ENCODE measurements at places on chromosomes 5 and 9. TPM values are rescaled to one million over a fixed set of nuclear protein-coding genes. Genes with fewer than 3 reads are reported as not detected.
A peak's percentile ranks its signal among the peaks of the same experiment; 100 is the strongest.

DNA sequence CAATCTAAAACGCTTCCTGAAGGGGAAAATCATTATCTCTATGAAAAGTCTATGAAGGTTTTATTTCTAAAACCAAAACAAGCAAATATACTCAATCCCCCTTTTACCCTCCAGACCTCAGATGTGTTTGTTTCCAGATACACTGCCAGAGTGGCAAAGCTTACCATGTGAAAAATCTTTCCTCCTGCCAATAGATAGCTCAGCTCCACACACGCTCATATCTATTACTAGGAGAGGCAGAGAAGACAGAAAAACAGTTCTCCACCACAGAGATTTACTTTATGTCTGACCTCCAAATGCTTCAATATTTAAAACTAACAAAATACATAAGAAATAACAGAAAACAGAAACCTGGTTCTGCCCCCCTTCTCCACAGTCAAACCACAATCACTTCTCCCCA lies 7.0 kb downstream of the IRX2 start:
- H3K4me1 ChIP-seq: peaks cover 3% of the 10 kb centered on the region
- peaks cover 75% of the 10 kb centered on the region for H3K27me3 ChIP-seq
- no peak overlapping the region for H3K4me3 ChIP-seq

DNA sequence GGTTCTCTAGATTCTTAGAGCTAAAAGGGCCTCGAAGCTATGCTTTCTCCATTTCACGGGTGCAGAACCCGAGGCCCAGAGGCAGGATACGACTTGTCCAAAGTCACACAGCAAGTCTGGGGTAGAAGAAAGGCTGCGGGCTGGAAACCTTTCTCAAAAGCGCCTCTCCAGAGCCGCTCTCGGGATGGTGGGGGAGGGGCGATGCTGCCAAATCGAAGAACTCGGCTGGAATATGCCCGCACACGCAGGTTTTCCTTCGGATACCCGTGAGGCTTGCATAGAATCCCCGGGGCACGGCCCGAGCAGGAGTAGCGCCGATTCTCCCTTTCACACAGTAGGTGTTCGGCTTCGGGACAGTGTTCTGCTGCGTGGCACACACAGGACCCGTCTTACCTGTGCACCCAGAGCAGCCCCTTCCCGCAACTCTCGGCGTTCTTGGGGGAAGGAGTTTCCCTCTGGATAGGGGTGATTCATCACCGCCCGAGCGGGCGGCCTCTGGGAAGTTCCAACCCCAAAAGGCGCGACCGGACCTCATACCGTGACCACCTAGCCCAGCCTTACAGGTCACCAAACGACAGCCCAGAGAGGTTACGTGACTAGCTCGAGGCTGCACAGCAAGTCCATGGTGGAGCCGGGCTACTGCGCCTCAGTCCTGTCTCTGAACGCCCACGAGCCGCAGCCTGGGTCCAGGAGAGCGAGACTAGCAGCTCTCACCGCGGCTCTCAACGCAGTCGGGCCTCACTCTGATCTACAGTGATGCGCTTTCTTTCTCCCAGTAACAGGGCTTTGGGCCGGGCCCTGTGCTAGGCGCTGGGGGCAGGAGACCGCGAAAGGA lies 4.1 kb downstream of the PAX5 start:
- DNase-seq: no peak
- H3K27ac ChIP-seq: no peak overlapping the region
- H3K27me3 ChIP-seq: peaks cover 98% of the 10 kb centered on the region

DNA sequence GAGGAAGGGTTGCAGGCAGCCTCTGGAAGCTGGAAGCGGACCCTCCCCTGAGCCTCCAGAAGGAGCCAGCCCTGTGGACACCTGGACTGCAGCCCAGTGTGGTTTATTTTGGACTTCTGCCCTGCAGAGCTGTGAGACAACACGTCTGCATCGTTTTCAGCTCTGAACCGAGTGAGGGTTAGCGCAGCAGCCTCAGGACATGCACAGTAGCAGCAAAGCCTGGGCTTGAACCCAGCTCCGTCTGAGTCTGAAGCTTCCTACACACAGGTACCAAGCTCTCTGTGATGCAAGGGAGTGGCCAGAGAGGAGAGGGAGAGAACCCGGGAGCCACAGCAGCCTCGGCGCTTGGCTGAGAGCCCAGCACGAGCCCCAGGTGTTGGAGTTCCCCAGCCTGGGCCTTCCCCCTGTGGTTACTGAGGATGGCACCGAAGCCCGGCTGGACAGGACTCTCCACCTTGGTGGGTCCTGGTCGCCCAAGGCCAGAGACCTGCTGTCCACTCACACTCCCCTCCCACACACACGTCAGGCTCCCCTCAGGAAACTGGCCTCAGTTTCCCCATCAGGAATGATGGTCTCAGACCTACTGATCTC lies 128.2 kb downstream of the OLFM1 start:
- peaks cover 5% of the 10 kb centered on the region for H3K27me3 ChIP-seq
- H3K27ac ChIP-seq: no peak overlapping the region
- no peak for DNase-seq

RBM22 gene
- total RNA-seq: 98.2 TPM

GNA14 gene
- not detected for total RNA-seq

DNA sequence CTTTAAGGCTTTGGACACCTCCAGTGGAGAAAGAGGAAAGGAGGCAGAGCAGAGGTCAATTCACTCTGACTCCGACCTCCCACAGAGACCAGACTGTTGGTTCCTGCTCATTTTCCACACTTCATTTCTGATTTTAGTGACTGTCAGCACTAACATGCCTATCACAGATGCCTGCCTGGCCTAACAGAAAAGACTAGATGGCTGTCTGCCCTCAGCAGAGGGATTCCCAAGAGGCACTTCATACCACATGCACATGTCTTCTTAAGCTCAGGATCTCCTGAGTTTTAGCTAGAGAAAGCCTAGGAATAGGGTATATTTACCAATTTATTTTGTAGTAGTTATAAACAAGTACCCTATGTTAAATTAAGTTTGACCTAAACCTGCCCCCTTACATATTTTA lies 336.0 kb downstream of the ENC1 start:
- H3K27me3 ChIP-seq: no peaks in the 10 kb centered on the region
- no peak overlapping the region for H3K4me3 ChIP-seq
- no peaks in the 10 kb centered on the region for H3K4me1 ChIP-seq
- no peaks in the 10 kb centered on the region for H3K36me3 ChIP-seq
- H3K27ac ChIP-seq: no peak overlapping the region
- DNase-seq: no peak

DNA sequence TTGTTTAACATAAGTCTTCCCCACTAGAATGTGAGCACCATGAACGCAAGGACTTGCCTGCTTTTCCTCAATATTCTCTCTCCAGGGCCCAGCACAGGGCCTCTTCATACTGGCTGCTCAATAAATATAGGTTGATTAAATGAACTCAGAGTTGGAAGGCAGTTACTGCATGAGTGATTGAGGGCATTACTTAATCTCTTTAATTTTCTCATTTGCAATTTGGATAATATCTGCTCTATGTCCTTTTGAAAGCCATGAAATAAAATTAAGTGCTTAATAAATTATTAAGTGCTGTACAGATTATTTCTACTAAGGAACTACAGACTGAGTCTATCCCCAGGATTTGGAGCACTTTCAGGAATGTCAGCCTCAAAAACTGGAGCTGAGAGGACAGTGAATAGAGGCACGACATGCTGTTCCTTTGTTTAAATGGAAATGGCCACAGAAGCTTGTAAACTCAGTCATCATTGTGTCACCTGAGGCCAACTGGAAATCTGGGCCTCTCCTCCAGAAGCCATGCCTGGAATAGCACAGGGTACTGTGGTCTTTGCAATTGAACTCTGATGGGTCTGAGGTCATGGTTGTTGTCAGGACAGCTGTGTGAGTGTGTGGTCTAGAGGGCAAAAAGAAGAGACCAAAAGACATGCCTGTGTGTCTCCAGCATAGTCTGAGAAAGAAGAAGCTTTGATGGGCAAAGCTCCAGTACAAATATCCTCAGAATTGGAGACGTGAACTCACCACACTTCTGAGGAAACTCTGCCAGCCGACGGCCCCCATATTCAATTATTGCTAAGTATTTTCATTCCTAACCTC lies 86.1 kb downstream of the SH3TC2 start:
- DNase-seq: no peak
- no peak overlapping the region for H3K27ac ChIP-seq
- no peak overlapping the region for H3K4me3 ChIP-seq

GARIN3 gene
- not detected for total RNA-seq

SPINK4 gene
- not detected for total RNA-seq

DNA sequence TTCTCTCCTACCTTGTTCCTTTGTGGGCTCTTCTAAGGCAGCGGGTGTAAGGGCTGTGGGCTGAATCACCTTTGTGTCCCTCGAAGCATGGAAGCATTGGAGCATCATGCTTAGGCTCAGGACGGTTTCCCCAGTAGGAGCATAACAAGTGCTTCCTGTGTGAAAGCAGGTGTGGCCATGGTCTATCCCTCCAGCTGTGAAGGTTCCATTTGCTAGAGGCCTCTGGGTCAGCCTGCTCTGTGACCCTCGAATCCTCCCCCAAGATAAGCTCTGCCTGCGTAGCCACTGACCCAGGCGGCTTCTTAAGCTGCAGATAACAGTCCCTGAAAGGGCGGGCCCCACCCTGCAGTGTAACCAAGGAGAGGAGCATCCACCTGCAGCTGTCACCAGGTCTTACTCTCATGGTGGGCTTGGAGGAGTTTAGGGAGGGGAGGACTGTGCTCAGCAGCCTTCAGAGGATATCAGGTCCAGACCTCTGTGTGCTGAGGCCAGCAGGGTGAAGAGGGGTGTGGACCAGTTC lies 8.4 kb upstream of the NDST1 start:
- H3K4me3 ChIP-seq: no peak overlapping the region
- H3K36me3 ChIP-seq: no peaks in the 10 kb centered on the region
- no peak overlapping the region for H3K27ac ChIP-seq
- no peaks in the 10 kb centered on the region for H3K4me1 ChIP-seq
- DNase-seq: no peak
- no peaks in the 10 kb centered on the region for H3K27me3 ChIP-seq

GADD45G gene
- total RNA-seq: 16.1 TPM

GRCh38 chr5:115686051-115686737 lies 60.4 kb upstream of the TMED7 start:
- H3K27ac ChIP-seq: no peak overlapping the region
- peaks cover 3% of the 10 kb centered on the region for H3K27me3 ChIP-seq
- H3K36me3 ChIP-seq: no peaks in the 10 kb centered on the region

- peaks cover 45% of the 10 kb centered on the region for H3K36me3 ChIP-seq
- no peaks in the 10 kb centered on the region for H3K27me3 ChIP-seq
- DNase-seq: no peak
- peak overlapping the region; percentile 94 for H3K4me3 ChIP-seq
- H3K27ac ChIP-seq: peak overlapping the region; percentile 81
- peaks cover 80% of the 10 kb centered on the region for H3K4me1 ChIP-seq
These were observed 971 bp downstream of the PHYKPL start for GRCh38 chr5:178231539-178232123.

ZNF354C gene
- total RNA-seq: 2.9 TPM

DNA sequence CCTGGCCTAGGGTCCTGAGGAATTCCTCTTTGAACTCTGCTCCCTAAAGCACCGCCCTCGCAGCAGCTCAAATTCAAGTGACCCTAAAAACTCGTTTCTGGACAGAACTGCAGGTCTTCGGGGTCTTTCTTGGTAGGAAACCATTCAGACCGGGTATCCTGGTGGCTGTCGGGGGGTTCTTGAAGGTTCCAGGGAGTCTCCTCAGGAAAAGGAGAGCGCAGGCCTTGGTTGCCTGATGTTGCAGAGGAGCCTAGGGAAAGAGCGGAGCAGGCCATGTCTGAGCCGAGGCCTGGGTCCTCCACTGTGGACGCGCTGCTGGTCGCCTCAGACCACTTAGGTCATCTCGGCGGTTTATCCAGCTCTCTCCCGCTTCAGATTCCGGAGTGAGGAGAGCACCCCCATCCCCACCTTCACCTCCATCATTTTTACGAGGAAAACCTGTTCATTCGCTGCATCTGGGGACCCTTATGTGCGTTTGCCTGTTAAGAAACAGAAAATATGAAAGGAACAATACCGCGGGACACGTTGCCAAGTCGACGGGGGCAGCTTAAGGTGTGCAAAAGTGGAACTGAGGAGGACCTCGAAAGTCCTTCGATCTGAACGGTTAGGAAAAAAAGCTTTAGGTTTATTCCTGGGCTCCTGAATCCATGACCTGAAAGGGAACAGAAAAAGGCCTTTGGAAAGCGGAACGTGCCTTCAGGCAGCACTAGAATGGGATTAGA lies 299.4 kb downstream of the PARP8 start:
- peaks cover 73% of the 10 kb centered on the region for H3K27me3 ChIP-seq
- DNase-seq: no peak
- H3K4me1 ChIP-seq: peaks cover 58% of the 10 kb centered on the region
- no peaks in the 10 kb centered on the region for H3K36me3 ChIP-seq
- no peak overlapping the region for H3K27ac ChIP-seq
- no peak overlapping the region for H3K4me3 ChIP-seq

MARCOL gene
- total RNA-seq: not detected

C5orf58 gene
- not detected for total RNA-seq

DNA sequence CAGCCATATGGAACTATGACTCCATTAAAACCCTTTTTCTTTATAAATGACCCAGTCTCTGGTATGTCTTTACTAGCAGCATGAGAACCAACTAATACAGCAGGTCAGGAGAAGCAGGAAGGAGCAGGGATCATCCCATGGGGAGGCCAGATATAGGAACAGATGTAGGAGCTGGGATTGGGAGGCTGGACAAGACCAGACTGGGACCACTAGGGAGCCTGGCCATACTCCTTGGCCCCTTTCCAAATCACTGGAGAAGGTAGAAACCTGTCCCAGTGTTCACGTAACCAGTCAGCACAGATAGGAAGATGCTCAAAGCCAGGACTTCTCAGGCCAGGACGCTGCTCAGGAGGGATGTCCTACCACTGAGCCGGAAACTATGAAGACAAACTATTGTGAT lies 95.5 kb downstream of the LMX1B start:
- no peak overlapping the region for H3K27ac ChIP-seq
- DNase-seq: no peak
- H3K4me3 ChIP-seq: no peak overlapping the region
- H3K36me3 ChIP-seq: no peaks in the 10 kb centered on the region
- peaks cover 4% of the 10 kb centered on the region for H3K27me3 ChIP-seq

DNA sequence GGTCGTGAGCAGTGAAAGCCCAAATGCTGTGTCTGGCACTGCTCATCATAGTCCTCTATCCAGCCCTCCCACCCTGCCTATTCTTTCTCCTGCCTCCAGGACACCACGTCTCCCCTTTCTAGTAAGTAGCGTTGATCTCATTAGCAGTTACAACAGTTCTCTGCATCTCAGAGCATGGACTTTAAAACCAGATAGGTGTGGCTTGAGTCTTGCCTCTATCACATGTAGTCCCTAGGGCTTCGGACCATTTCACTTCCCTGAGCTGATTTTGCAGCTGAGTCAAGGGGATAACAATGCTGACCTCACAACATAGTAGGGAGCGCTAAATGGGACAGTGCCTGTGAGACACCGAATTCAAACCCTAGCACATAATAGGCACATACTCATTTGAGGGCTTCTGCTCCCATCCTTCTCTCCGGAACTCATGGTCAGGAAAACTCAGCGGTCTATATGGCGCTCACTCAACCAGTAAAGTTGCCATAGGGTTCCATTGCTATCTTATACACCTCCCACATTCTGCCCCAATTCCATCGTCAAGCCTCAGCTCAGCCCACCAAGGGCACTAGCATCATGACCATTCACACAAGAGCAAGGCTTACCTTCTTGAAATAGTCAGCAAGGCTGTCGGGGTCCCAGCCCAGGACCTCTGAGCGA lies 515 bp downstream of the LCP2 start:
- H3K27ac ChIP-seq: peak overlapping the region; percentile 81
- H3K4me3 ChIP-seq: peak overlapping the region; percentile 66
- H3K4me1 ChIP-seq: peaks cover 65% of the 10 kb centered on the region
- peaks cover 33% of the 10 kb centered on the region for H3K36me3 ChIP-seq

CENPH gene
- 5.6 TPM for total RNA-seq

All from CD4-positive, alpha-beta T cell (primary cell).